ENCODE measurements at places on chromosomes 13 and 19.
A peak's percentile ranks its signal among the peaks of the same experiment; 100 is the strongest.

GRCh38 chr13:73657821-73658540 lies 476.2 kb downstream of the KLF12 start:
- DNase-seq, result no peak

GRCh38 chr13:55816976-55817601 lies 1323.6 kb upstream of the PRR20A start:
- DNase-seq, result no peak

GRCh38 chr13:44293908-44294735 lies 79.5 kb upstream of the SERP2 start:
- DNase-seq, result no peak

DNA sequence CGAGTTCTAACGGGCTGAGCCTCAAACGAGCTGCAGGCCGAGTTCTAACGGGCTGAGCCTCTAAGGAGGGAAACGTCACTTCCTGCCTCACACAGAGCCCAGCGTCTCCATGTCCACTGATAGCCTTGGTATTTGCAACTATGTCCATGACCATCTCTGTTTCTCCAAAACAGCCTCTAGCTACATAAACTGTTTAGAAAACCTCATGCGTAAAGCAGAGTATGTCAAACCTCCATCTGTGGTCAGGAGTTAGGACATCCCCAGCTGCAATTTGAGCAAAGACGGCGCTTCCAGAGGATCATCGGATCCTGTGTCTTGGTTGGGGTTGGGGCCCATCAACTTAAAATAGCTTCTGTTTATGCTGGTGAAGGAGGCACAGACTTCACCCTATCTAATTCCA lies 20.8 kb downstream of the RASA3 start:
- no peak for DNase-seq

- DNase-seq, result peak; percentile 45
Observed at GRCh38 chr19:1942078-1942933, 1.3 kb downstream of the CSNK1G2 start.

- no peak for DNase-seq
Observed at GRCh38 chr19:35045667-35046300, 4.3 kb downstream of the HPN start.

DNA sequence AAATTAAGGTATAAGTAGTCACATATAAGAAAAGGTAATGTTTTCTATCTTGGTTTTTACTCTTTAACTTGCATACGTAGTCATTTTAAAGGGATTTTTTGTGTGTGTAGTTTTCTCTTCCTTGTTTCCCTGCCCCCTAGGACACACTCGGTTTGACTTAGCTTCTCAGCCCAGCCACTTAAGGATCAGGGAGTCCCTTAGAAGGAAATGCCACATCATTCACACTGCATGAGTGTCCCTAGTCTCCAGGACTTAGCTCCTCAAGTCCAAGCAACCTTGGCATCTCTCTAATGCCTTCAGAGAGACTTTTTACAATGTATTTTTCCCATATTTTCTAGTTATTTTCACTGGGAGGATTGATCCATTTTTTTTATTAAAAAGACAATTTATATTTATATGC lies 1407.7 kb downstream of the EFNB2 start:
- DNase-seq, result no peak

- DNase-seq, result no peak
Observed at GRCh38 chr19:57192993-57193392, 1.7 kb downstream of the ZNF264 start.

GRCh38 chr13:78033509-78033908 lies 114.9 kb upstream of the EDNRB start:
- no peak for DNase-seq

DNA sequence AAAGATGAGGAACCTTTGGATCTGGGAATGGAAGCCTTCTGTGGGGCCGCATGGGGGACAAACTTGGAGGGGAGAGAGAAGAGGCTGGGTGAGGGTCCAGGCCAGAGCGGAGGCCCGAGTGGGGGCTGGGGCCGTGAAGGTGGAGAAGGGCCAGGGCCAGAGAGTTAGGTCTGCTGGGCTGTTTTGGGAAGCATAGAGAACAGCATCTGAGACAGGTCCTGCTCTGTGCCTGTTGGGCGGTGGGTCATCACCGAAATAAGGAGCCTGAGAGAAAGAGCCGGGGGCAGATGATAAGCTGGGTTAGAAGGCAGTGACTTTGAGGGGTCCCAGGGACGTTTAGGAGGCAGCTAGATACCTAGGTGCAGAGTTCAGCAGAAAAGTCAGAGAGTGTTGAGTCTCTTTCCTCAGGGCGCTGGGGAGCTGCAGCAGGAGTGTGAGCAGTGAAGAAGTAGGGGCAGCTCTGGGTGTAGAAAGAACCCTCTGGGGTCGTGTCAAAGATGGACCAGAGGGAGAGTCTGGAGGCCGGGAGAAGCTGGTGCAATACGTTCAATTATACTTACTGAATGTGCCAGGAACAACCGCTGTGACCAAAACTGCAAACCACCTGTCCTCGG lies 2.7 kb downstream of the SPACA6 start:
- no peak for DNase-seq

DNA sequence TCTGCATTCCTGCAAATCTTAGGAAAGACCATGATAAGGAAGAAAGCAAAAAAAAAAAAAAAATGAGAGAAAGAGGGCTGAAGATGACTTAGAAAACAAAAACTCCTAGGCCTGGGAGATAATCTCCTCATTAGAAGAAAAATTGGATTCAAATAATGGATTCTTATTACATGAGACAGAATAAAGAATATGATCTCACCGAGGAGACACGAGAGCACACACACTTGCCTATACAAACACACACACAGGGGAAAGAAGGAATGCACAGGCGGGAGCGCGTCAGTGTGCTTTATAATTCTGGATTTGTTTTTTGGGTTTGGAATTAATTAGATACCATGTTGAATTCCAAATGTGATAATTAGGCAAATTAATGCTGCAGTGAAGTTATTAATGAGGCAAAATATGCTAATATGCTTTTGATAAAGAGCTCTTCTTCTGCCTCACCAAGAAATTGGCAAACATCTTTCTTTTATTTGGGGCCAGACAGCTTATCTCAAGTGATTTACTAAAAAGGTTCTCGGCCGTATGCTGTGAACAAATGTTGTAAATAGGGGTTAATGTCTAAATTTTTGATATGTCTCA lies 36.1 kb upstream of the PCDH8 start:
- DNase-seq, result no peak

DNA sequence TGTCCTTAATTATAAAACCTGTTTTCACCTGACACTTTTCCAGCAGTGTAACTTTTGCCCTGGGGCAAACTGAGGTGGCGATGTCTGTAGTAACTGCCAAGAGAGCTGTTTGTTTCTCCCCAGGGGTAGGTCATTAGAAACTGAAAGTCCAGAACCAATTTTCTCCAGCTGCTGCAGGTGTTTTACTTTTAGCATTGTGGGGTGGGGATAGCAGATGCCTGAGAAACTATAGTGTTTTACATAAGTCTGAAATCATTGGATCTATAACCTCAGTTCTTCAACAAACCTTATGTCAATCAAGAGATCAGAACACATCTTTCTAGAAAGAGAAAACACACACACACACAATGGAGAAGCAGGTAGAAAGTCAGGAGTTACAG lies 92.7 kb downstream of the LHFPL6 start:
- no peak for DNase-seq

- DNase-seq, result no peak
Observed at GRCh38 chr19:31275068-31275334, 74.2 kb downstream of the TSHZ3 start.

DNA sequence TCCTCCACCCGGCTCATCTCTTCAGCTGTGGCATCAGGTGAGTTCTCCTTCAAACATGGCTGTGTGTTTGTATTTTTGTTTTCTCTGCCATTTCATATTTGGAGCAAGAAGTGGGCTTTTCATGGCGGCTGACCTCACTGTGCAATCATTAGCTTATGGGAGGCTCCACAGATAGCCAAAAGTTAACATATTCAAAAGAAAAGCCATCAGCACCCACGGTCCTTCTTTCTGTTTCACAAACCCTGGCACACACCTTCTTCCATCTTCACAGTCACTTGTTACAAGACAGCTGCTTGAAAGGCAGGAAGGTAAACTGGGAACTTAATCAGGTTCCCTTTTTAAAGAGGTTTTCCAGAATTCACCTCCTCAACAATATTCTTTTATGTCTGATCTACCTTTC lies 69.3 kb upstream of the ATP12A start:
- no peak for DNase-seq

- peak; percentile 27 for DNase-seq
Observed at GRCh38 chr19:45569619-45570421, 14.8 kb downstream of the OPA3 start.

DNA sequence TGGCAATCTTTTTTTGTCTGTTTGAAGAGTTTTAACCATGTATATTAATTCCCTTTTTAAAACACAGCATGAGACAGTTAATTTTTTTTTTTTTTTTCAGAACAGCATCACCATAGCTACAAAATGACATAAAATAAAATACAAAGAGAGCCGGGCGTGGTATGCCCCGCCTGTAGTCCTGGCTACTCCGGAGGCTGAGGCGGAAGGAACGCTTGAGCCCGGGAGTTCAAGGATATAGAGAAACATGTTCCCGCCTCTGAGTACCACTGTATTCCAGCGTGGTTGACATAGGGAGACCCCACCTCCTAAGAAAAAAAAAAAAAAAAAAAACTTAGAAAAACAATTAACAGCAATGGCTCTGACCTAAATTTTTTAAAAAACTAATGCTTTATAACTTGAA lies 10.0 kb upstream of the INSR start:
- DNase-seq, result no peak

- no peak for DNase-seq
Observed at GRCh38 chr19:8311461-8312260, 3.5 kb upstream of the CD320 start.

- no peak for DNase-seq
Observed at GRCh38 chr13:51970349-51970748, 40.9 kb downstream of the ATP7B start.

DNA sequence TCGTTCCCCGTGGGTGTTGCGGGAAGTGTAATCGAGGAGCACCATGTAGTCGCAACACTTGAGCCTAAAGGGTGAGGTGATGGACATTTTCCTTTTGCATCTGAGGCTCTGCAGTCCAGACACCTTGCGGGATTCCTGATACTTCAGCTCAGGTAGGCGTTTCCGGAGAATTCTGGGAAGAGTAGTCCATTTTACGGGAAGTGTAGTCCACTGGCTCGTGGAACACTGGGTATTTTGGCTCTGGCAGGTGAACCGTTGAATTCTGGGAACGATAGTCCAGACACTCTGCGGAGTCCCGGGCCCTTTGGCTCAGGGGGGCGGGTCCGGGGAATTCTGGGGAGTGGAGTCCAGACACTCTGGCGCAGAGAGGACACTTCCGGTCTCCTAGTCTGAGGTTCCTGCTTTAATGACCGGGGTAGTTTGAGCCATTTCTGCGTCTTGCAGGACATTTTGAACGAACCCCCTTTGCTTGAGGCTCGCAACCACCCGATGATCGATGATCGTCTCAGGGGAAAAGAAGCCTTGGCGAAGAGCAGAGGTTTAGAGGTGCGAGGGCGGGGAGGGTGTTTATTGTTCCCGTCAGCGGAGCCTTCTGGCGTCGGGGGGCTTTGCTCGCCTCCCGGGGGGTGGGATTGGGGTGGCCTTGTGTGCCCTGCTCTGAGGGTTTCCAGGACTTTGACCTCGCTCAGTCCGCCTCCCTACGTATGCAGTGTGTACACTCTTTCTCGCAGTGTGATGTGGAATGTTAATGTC lies at the start of gene ZNF223:
Gene ZNF223 (plus strand): TSS at position 387 of the 753 bp plus-strand sequence. CDS start 3,141 bp downstream, outside the sequence.
- no peak for DNase-seq

DNA sequence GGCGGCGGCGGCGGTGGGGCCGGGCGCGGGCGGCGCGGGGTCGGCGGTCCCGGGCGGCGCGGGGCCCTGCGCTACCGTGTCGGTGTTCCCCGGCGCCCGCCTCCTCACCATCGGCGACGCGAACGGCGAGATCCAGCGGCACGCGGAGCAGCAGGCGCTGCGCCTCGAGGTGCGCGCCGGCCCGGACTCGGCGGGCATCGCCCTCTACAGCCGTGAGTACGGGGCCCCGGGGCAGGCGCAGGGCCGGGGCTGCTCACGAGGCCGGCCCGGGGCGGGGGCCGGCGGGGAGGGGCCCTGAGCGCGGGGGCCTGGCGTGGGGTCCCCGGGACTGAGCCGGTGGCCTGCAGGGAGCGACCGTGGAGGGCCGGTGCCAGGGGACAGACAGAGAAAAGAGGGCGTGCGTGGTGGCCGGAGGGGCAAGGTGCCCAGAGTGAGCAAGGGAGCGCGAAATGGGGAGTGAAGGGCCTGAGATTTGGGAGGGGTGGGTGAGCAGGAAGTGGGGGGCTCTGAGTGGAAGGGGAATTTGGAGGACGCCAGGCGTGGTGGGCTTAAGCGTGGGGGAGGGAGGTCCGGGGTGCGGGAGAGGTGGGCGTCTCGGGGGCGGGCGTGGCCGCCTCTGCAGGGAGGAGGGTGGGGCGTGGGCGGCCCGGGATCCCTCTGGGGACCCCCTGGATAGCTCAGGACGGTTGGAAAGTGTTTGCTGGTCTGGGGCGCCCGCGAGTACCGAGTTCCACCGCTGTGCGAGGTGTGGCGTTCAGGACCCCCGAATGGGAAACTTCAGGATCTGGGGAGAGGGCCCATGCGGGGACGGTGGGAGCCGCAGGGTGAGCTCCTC lies 575 bp downstream of the CARM1 start:
- peak; percentile 10 for DNase-seq

DNA sequence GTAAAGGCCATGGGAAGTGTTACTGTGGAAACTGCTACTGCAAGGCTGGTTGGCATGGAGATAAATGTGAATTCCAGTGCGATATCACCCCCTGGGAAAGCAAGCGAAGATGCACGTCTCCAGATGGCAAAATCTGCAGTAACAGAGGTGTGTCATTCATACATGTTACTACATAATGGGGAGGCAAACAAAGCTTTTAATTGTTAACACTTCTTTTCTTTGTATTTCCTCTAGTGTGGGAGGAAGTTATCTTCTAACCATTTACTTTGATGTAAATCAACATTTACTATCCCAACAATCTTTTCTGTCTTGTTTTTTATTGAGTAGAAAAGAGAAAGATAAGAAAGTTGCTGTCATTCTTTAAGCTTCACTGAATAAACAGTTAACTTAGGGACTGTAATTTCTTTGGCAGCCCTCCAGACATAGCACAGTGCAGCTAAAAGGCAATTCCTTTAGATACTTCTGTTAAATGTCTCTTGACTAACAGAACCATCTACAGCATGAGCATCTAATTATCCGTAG lies 126.9 kb downstream of the ITGBL1 start:
- no peak for DNase-seq

GRCh38 chr19:2070436-2070827 lies 19.4 kb upstream of the MKNK2 start:
- DNase-seq, result no peak

DNA sequence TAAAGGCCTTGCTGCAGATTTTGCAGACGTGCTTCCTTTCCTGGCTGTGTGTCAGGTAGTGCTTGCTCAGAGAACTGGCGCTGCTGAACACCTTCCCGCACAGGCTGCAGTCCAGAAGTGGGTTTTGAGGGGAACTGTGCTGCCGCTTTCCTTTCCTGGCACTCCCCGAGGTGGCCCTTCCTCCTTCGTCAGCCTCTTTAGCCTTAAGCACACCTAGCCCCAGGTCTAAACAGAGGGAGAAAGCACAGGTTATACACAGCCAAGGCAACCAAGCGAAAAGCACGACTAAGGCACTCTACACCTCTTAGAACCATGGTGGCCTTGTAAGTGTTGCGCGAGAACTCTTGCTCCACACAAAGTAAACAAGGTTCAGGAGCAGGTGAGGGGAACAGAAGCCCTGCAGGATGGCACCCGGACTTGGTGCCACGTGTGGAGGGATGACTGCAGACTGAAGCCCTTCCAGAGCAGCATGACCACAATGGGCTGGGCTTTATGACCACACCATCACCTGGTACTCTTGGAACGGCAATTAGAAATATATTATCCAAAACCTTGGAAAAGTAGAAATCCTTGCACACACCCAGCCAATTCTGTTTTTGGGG lies 23.6 kb downstream of the ZNF541 start:
- no peak for DNase-seq

Data from stimulated activated CD8-positive, alpha-beta memory T cell treated with anti-CD3 and anti-CD28 coated beads, Interleukin-15, amount 100 ng/mL, for 24 hours (primary cell).